ENCODE measurements at places on chromosomes 13 and 19.
A peak's percentile ranks its signal among the peaks of the same experiment; 100 is the strongest.

- peak; percentile 59 for DNase-seq
Observed at GRCh38 chr13:75566658-75567057, 17.1 kb downstream of the UCHL3 start.

- no peak for DNase-seq
Observed at GRCh38 chr13:94332359-94333096, 147.0 kb downstream of the DCT start.

DNA sequence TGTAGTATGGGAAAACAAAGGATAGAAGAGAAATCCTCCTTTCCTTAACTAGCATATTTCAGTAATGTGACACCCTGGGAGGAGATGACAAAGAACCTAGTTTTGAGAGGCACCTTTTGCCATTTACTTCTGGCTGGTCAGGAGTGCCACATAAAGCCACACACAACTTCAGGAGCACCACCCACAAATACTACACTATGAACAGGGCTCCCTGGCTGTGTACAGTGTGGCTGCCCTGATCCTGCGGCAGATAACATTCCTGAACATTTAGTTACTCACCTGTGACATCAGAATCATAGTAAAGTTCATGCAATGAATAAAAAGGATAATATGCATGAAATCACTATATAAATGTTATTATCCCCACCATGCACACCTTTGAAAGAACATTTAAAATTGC, 17.4 kb upstream of the IRS2 start:
- no peak for DNase-seq

DNA sequence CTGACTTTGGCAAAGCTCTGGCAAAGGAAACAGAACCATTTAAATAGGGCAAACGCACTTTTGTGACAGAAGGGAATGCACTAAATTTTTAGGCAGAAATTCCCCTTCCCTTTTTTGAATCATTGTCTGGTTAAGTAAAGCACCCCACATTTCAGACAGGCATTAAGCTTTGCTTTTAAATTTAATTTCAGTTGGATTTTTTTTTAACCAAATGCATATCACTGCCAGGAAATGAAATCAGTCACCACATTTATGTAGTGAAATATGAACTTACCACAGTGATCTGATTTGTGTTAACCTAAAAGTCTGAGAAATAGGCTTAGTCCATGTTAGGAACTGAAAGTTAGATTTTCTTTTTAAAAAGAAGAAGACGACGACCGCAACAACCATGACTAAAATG, 10.8 kb downstream of the GPR183 start:
- peak; percentile 51 for DNase-seq

- DNase-seq: no peak
Observed at GRCh38 chr13:48979892-48980291, 4.2 kb downstream of the FNDC3A start.

GRCh38 chr13:55439450-55439849, 1701.3 kb upstream of the PRR20A start:
- no peak for DNase-seq

- DNase-seq: no peak
Observed at GRCh38 chr13:24700539-24700938, 20.3 kb downstream of the ATP12A start.

GRCh38 chr13:79810018-79810417, 329.1 kb downstream of the NDFIP2 start:
- no peak for DNase-seq

DNA sequence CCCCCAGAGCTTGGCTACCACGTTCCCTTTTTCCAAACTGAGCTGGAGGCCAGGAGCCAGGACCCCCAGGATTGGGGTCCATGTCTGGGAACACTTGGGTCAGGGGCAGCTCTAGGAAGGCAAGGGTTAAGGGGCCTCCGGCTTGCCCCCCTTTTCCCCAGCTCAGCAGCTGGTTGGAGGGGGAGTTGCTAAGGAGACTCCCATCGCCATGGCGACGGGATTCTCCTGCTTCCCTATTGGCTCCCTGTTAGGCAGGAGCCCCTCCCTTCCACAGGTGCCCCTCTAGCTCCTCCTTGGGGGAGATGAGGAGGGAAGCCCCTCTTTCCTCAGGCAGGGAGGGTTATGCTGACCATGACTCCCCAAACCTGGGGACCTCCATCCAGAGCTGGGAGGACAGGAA, 33.9 kb downstream of the PDE4A start:
- DNase-seq: no peak

DNA sequence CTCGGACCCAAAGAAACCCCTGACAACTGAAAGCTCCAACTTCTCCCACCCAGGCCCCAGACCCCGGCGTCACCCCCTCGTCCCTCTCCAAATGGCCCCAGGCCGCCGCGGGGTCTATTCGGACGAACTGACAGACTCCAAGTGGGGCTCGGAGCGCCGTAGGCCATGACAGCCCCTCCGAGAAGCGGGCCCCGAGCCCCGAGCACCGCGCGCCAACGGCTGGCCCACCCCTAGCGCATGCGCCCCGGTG, 360 bp downstream of the DDX39A start:
- DNase-seq: no peak

GRCh38 chr19:30047432-30047831, 105.4 kb downstream of the URI1 start:
- DNase-seq: no peak

DNA sequence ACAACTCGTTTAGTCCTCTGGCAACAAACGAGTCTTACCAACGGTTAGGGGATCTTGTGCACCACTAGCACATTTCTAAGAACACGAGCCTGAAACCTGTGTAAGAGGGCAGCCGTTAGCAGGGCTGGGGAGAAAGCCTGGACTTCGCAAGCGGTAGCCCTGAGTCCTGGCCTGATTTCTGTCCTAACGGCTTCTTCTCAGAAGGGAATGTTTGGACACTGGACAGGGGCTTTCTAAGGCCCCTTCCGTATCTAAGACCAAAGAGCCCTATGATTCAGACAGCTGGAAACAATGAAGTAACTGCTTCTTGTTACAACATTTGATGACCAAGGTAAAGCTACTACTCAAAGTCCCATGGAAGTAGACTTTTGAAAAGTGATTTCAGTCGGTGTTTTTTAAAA, 2.2 kb downstream of the ANKRD10 start:
- DNase-seq: peak; percentile 38

DNA sequence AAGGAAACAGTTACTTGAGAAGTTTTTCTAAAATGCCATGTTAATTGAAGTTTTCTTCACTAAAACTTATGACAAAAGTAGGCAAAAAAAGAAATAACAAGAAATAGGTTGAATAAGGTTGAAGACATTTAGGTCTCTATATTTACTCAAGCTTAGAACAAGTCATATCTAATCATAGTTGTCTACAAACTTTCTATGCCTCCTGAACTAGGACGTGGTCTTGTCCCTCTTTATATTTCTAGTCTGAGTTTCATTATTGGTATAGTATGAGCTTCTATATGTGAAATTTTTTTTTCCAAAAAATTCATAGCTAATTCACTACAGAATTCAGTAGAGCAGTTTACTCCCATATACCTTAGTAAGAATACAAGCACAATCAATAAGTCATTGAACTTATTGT, 836.4 kb downstream of the SLITRK6 start:
- no peak for DNase-seq

DNA sequence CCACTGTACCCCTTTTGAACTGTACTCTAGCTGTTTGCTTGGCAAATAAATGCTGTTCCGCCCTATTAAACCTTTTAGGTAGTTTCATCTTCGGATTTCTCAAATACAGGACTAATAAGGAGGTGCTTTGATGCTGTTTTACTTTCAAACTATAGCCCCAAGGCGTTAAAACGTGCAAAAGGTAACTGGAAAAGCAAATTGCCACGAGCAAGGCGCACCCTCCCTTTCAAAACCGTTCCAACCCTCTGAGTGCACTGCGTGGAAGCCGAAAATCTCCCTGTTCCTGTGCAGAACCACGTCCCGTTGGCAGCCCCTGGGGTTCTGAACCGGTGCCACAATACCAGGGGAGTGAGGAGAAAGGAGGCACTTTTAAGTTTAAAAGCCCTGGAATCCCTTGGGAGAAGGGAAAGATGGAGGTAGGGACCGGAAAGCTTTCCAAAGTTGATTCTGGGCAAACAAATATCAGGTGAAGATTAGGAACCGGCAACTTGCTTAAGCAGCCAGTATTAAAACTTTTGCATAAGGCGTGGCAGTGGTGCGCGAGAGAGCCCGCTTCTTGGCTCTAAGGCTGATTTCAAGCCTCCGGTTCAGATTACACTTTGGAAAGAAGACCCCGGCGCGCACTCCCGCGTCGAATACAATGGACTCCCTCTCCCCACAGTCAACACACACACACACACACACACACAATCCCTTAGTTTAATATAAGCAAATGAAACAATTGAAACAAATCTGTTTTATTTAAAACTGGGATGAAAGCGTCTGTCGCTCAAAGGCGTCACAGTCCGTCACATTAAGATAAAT, 9.5 kb downstream of the POU4F1 start:
- no peak for DNase-seq

GRCh38 chr13:46622630-46623256, 69.8 kb downstream of the LRCH1 start:
- DNase-seq: peak; percentile 82

DNA sequence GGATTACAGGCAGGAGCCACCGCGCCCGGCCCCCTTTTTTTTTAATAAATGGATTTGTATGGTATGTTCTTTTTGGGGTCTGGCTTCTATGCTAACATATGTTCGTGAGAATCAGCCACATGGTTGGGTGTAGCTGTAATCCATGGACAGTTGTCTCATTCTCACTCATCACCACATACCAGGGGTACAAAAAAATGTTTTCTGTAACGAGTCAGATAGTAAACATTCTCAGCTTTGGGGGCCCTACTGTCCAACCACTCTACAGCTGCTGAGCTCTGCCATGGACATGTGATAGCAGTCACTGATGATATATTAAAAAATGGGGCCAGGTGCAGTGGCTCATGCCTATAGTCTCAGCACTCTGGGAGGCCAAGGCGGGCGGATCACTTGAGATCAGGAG, 5.1 kb upstream of the RETN start:
- DNase-seq: no peak

DNA sequence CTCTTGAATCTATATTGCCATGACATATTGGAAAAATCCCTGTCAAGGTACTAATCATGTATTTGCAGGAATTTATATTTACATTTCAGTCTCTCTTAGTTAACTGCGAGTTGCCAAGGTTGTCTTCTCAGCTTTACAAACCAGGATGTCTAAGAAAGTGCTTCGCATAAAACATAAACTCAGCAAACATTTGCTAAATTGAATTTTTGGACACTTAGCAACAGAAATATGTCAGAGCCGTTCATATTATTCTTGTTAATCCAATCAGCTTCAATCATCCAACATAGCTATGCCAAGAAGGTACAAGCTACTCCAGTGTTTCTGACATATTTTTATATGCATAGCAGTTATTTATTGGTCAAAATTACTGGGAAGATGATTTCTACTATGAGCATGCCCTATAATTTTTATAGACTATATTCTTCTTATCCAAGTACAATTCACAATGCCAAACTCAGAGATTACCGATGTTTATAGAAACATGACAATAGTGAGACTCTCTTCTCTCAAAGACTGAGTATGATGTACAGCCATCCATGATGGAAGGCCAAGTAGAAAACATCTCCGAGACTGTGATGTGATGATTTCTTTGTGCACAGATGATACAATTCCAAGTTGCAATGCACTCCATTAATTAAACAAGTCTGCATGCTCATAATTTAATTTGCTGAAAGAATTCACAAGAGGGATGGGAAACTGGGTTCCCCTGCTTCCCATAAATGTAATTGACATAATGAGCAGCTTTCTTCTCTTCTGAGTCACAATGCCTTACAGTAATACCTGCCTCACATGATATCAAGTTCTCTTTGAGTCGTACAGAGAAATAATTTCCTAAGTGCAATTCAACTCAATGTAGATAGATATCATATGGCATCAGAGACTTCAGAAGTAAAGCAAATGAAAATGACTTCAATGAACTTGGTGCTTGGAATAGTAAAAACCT, 776.3 kb downstream of the EFNB2 start:
- no peak for DNase-seq

DNA sequence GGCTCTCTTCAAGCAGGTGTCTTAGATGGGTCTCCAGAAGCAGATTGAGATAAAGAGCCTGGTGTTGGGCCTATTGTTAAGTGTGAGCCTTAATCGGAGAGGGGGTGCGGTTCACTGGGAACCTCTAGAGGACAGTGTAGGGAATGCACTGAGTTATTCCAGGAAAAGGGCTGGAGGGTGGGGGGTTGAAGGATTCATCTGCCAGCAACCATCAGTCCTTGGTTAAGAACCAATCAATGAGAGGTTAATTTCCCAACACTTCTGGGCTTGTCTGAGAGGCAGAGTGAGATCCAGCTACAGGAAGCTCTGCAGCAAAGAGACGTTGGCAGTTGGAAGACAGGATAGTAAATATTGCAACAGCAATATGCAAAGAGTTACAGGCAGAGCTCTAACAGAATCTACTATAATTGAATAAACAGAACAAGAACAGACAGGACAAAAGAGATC, 28.7 kb downstream of the CYP4F2 start:
- peak; percentile 8 for DNase-seq

DNA sequence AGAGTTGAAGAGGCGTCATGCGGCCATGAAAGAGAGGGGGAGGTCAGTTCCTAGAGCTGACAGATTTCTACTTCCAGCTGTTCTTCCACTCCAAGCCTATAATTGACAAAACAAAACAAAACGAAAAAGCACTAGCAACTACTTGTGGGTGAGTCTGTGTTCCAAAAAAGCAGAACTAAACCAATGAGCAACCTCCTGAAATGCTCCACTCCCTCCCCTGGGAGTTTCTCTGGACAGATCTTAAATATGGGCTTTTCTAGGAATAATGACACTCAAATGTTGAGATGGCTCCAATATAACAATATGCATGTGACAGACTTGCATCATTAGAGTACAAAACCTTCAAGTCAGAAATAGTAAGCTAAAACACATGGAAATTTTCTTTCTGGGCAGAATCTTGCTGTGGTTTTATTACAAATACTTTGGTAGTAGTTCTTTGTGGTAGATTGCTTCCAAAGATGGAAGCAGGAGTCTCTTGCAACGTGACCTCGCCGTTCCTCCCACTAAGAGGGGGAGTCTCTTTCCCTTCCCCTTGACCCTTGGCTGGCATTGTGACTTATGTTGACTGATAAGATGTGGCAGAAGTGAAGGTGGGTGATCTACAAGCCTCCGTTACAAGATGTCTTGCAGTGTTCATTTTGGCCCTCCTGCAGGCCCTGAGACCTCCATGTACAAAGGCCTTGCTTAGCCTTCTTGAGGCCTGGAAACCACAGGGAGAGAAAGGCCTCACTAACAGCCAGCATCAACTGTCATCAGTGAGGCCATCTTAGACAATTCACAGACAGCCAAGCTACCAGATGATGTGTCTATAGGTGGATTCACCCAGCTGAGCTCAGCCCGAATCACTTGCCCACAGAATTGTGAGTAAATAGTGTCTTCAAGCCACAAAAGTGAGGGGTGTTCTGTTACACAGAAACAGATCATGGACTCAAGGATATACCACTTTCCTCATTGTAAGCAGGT, 173.1 kb upstream of the RFC3 start:
- DNase-seq: peak; percentile 28

DNA sequence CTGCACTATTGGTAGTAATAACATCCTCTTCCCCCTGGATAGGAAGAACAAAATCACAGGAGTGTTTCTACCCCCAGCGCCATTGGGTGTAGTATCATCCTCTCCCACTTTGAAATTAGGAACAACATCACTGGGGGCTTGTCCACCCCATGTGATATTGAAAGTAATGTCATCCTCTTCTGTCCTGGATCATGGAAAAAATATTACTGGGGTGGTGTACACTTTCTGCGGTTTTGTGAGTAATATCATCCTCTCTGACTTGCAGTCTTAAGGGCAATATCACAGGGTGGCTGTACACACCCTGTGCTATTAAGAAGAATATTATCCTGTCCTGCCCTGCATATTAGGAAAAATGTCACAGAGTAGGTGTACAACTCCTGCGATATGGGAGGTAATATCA, 4.9 kb upstream of the RGCC start:
- DNase-seq: no peak

Measured in fibroblast of skin of right quadriceps (primary cell).